Brain pericyte (primary cell): ENCODE measurements at places on chromosomes 4 and X.
A peak's percentile ranks its signal among the peaks of the same experiment; 100 is the strongest.

- DNase-seq = peak; percentile 44
These were observed 73.0 kb upstream of the WDFY3 start for GRCh38 chr4:85039526-85039925.

GRCh38 chrX:68823413-68824151, 5.2 kb upstream of the EFNB1 start:
- DNase-seq = no peak

- DNase-seq = no peak
These were observed 26.4 kb downstream of the CASP6 start for GRCh38 chr4:109676886-109677285.

GRCh38 chr4:65344278-65344825, 325.9 kb downstream of the EPHA5 start:
- no peak for DNase-seq

GRCh38 chr4:124887739-124888138, 175.2 kb upstream of the ANKRD50 start:
- DNase-seq = no peak

GRCh38 chr4:182600093-182600492, 317.1 kb downstream of the DCTD start:
- no peak for DNase-seq

DNA sequence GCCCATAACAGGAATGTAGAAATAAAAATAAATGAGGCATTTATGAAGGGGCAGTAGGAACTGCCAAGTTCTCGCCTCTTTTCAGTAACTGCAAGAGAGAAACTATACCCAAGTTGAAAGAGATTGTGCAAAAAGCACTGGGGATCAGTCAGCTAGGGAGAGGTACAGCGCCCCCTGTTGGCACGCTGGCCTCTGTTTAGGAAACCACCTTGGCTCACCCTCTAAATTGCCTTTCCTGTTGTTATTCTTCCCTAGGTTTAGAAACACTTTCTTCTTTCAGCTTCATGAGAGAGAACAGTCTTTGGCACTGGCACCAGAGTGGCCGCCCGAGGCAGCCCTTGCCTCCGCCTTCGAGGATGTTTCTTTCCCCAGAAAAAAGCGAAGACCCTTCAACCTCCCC, 348.5 kb downstream of the MID1IP1 start:
- DNase-seq = no peak

- DNase-seq = no peak
These were observed 24.4 kb downstream of the RTL5 start for GRCh38 chrX:72107320-72107719.

GRCh38 chrX:53073115-53073586, 9.0 kb upstream of the TSPYL2 start:
- DNase-seq = no peak

GRCh38 chrX:108091878-108092291, 307 bp downstream of the ATG4A start:
- DNase-seq = no peak
